WTC11 (cell line): ENCODE measurements at places on chromosomes 1 and 21. TPM values are rescaled to one million over a fixed set of nuclear protein-coding genes. Genes with fewer than 3 reads are reported as not detected.

The GAS5 gene
- total RNA-seq = 818 to 891 TPM (median 878 TPM) in 3 replicates

The PCP4 gene
- total RNA-seq = 1.4 to 2.1 TPM (median 1.6 TPM) in 3 replicates

The INTS3 gene
- total RNA-seq = 66.8 to 71.3 TPM (median 70.5 TPM) in 3 replicates

The BSND gene
- total RNA-seq = 0.30 to 0.42 TPM (median 0.37 TPM) in 3 replicates

The COL9A2 gene
- total RNA-seq = 4.2 to 5.5 TPM (median 4.7 TPM) in 3 replicates

The KDM5B gene
- 222 to 226 TPM (median 225 TPM) in 3 replicates for total RNA-seq

The NPR1 gene
- 13.2 to 16.5 TPM (median 15.9 TPM) in 3 replicates for total RNA-seq

The CD1D gene
- total RNA-seq = 3.8 to 4.7 TPM (median 3.9 TPM) in 3 replicates

The SLC16A4 gene
- total RNA-seq = 0.11 to 0.30 TPM (median 0.28 TPM) in 3 replicates

The HRNR gene
- total RNA-seq = not detected in 3 replicates

The SPAG17 gene
- total RNA-seq = 0.52 to 0.78 TPM (median 0.71 TPM) in 3 replicates

The HTR6 gene
- total RNA-seq = 0.71 to 1.2 TPM (median 0.90 TPM) in 3 replicates

The RGS16 gene
- 9.9 to 17.8 TPM (median 10.2 TPM) in 3 replicates for total RNA-seq

The VSIG8 gene
- total RNA-seq = not detected in 3 replicates

The LMX1A gene
- total RNA-seq = not detected in 3 replicates

DNA sequence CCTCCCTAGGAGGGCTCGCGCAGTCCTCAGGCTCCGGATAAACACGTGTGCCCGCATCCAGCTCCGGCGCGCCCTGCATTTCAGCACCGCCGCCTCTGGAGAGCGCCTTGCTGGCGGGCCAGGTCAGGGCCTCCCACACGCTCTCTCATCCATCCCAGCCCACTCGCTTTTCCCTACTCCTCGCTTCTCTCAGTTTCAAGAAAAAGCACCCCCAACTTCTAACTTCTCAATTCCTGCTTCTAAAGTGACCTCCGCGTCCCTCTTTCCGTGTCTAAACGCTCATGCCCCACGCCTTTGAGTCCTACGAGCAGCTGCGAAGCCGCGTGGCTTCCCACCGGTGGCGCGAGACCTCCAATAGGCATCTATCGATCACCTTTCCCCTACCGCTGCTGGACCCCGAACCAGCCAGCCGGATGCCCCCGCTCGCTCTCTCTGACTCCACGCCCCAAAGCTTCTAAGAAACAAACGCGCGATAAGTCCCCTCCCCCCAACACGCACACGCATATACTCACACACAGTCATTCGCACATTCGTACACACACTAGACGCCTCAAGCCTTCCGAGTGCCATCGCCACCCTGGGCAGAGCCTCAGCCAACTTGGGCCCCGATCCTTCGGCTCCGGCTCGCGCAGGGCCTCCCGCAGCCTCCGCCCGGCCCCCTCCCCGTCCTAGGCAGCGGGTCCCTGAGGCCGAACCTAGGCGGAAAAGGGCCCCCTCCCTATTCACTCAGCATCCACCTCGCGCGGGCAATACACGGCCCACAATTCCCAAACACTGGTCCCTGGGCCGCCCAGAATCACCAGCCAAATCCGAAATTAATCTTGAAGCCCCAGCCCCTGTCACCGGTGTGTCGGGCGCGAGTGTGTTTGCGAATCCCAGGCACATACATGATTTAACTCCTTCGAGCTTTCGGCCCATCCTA lies 1.1 kb downstream of the NMNAT2 start:
- DNase-seq = peak; percentile 88

DNA sequence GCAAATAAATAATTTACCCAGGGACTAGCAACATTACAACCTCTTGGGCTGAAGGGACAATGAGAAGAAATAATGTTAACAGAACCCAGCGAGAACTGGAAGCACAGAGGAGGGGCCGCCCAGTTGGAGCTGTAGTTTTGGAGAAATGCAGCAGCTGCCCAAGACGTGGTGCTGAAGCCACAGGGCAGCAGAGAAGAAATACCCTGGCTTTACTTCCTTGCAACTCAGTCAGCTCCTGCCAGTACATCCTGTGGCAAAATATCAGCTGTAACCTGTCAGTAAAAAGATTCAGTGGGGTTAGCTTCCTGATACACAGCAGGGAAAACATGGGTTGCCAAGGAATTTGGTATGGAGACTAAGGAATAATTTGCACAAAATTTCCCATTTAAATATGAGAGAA lies 283.6 kb upstream of the USP25 start:
- peak; percentile 12 for DNase-seq

DNA sequence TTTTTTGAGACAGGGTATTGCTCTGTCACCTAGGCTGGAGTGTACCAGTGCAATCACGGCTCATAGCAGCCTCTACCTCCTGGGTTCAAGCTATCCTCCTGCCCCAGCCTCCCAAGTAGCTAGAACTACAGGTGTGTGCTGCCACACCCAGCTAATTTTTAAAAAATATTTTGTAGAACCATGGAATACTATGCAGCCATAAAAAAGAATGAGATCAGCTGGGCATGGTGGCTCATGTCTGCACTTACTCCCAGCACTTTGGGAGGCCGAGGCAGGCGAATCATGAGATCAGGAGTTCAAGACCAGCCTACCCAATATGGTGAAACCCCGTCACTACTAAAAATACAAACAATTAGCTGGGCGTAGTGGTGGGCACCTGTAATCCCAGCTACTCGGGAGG lies 29.9 kb upstream of the CTPS1 start:
- DNase-seq = no peak

DNA sequence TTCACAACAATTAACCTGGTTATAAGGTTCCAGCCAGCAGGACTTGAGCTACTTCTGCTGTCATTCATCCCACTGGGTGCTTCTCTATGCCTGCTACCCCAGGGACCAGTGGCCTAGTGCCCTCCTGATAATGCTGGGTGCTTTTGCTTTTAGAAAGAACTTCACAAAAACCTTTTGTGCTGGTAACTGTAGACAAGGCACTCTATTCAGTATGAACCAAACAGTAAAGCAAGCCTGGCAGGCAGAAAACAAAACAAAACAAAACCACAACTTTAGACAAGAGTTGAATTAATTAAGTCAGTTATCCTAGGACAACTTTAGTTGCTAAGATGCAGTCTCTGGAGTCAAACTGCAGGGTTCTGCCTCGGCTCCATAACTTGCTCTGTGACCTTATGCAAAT lies 61.9 kb upstream of the ADGRL2 start:
- DNase-seq = no peak

- DNase-seq = peak; percentile 47
Measured at GRCh38 chr1:43005460-43006361, 47.0 kb upstream of the SLC2A1 start.

DNA sequence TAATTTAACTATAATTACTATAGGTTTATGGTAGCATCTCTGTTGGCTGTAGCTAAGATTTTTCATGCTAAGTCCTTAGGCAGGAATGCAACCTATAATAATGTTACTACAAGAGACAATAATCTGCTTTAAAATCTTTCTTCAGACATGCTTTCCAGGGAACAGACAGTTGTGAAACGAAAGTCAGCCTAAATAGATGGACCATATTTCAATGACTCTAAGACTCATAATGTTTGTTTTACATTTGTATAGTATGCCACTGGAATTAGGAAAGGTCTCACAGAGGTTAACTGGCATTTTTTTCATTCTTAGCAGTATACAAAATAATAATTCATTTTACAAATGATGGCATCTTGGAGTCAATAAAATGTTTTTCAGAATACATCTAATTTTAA lies 8.1 kb downstream of the RERE start:
- no peak for DNase-seq

DNA sequence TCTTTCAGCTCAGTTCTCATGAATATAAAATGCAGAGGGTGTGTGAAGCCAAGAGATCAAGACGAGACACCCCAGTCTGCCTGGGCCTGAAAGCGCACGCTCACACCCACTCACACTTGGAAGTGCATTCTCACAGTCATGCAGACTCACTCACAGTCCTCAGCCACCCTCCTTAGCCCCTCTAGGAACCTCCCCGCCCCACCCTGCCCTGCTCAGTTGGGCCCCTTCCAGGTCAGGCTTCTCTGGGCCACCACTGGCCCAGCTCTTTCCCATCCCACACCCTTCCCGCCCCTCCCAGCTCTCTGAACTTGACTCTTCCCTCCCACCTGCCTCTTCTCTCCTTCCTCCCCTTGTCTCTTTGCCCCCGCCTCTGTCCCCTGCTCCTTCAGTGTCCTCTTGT lies 93.8 kb downstream of the EPHB2 start:
- no peak for DNase-seq

DNA sequence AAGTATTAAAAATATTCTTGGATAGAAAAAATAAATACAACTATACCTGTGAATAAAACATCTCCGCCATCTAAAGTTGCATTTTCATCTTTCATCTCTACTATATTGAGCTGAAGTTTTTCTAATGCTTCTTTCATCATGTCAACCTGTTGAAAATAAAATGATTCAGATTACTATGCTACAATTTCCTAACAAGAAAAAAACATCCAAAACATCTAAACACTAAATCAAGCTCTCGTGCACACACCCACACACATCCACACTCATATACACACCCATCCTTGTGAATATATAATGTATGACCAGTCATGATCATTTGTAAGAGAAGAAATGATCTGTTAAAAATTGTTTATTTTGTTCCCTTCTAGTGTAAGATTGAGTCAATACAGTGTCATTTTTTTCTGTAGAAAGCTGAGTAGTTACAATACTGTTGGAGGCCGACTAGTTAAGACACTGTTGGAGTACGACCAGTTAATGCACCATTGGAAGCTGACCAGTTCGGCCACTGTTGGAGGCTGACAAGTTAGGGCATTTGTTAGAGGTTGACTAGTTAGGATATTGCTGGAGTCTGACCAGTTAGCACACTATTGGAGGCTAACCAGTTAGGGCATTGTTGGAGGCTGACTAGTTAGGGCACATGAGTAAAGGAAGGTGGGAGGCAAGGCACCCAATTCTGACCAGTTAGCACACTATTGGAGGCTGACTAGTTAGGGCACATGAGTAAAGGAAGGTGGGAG lies 82.4 kb upstream of the BCL10 start:
- DNase-seq = no peak

GRCh38 chr21:42366292-42367010 lies at the start of gene TFF1:
TSS of gene TFF1 (minus strand) at chr21:42366535. CDS start at chr21:42366495, 40 bp downstream.
- DNase-seq = no peak

- DNase-seq = no peak
Measured at GRCh38 chr1:97895278-97895677, 25.6 kb downstream of the DPYD start.

DNA sequence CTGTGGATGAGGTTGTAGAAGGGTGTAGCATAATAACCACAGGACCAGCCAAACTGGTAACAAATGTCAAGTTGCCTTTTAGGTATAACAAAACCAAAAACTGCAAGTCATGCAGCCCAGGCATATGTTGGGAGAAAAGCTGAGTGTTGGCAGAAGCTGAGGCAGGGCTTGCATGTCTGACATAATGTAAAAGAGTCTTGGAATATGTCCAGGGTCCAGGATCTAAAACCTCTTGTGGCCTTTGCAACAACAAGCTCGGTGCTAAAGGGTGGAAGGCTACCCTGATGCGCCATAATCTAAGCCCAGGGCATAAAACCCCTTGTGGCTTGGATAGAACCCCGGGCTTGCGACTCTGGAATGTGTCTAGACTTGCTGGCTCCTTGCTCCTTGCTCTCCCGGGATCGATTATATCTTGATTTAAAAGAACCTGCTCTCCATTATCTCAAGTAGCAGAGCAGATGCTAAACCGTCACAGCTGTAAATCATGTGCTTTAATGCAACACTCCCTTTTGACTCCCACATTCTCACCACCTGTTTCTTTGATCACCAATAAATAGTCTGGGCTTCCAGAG lies 26.5 kb upstream of the SLC35A3 start:
- DNase-seq = no peak

- DNase-seq = peak; percentile 73
Measured at GRCh38 chr1:168386949-168387586, 106.4 kb downstream of the TBX19 start.

GRCh38 chr1:241225741-241226140 lies 131.3 kb downstream of the RGS7 start:
- DNase-seq = no peak

- no peak for DNase-seq
Measured at GRCh38 chr1:39391691-39392679, 99.5 kb upstream of the BMP8A start.

- DNase-seq = no peak
Measured at GRCh38 chr1:59244891-59245290, 52.0 kb upstream of the FGGY start.

DNA sequence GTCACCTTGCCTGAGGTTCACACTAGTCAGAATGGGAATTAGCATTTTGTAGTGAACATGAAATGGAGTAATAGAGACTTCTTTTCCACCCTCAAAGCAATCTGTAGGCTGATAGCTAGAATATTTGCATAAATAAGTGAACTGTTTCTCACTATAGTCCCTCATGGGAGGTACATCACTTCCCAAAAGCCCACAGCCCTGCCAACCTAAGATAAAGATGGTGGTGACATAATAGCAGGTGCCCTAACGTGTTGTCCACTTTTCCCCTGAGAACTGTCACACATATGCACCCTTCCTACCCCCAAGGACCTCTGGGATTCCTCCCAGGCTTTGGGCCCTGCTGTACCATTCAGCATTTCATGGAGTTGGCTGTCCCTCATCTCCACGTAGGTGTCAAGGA lies 4.4 kb downstream of the TMEM35B start:
- DNase-seq = no peak

DNA sequence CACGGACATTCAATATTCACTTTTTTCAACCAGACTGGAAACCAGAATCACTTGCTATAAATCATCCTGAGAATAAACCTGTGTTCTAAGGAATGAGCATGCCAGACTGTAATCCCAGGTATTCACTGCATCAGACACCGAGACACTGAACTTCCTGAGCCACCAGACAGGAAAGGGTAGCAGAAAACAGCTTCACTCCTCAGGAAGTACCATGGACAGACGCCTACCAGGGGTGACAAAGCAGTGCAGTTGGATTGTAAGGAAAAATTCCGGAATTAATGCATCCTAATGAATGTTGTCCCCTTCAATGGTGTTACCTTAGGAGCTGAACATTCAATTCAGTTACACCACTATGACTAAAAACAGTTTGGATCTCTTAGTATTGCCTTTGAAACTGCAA lies 156.1 kb downstream of the PIGK start:
- DNase-seq = no peak

DNA sequence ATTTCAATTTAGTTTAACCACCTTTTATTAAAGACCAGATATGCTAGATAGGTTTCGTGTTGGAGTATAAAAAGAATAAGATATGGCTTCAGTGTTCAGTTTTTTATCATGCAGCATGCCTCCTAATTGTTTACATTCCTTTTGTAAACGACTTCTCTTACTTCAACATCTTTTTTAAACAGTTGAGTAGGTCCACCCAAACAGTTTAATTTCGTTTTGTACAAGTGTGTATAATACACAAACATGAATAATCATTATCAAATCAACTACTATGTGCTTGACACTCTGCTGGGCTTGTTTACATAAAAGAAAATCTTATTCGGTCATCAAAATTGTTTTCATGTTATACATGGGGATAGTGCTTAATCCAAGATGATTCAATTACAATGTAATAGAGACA lies 906.3 kb upstream of the ADGRL4 start:
- no peak for DNase-seq

- DNase-seq = peak; percentile 73
Measured at GRCh38 chr1:52632732-52633290, at the start of gene SHISAL2A. TSS of gene SHISAL2A (plus strand) at chr1:52633168. CDS start at chr1:52633494, 326 bp downstream.

GRCh38 chr1:81323862-81324261 lies 476.9 kb upstream of the ADGRL2 start:
- DNase-seq = no peak

GRCh38 chr21:28693476-28693875 lies 299.2 kb downstream of the LTN1 start:
- no peak for DNase-seq
